ENCODE measurements at places on chromosomes 12 and 14.
A peak's percentile ranks its signal among the peaks of the same experiment; 100 is the strongest.

GRCh38 chr12:102281231-102281630 lies 83.6 kb upstream of the PMCH start:
- DNase-seq: no peak

- DNase-seq: peak; percentile 8
Observed at GRCh38 chr12:106246891-106247673, 738 bp downstream of the CKAP4 start.

DNA sequence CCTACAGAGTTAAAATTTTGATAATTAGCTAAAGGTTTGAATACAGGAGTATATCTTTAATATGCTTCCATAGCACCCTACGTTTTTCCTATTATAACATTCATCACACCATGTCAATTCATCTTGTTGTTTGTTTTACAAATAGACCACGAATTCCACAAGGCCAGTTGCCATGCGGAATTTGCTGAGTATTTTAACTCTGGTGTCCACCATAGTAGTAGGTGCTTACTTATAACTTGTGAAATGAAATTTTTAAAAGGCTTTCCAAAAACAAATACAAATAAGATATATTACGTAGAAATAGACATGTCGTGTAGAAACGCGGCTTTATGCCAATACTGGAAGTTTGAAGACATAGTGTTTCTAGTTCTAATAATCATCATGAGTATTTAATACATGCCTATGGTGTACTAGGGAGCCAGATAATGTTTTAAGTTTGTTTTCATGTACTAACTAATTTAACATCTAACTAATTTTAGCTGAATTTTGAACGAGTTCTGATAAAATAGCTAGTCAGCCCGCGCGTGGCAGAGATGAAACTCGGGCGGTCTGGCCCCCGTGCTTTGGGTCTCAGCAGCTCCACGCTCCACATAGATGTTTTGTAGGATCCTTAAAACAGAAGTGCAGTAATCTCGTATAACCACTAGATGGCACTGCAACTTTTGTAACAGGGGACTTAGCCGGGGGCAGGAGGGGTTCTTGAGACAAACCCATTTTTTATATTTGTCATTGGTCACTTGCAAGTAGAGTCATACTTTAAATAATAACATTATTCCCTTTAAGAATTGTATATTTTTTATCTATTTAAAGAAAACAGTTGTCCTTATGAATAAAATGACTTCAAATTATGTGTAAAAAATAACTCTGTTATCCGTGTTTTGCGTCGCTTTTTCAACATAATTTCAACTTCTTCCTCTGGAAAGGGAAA lies 10.2 kb downstream of the CD69 start:
- no peak for DNase-seq

DNA sequence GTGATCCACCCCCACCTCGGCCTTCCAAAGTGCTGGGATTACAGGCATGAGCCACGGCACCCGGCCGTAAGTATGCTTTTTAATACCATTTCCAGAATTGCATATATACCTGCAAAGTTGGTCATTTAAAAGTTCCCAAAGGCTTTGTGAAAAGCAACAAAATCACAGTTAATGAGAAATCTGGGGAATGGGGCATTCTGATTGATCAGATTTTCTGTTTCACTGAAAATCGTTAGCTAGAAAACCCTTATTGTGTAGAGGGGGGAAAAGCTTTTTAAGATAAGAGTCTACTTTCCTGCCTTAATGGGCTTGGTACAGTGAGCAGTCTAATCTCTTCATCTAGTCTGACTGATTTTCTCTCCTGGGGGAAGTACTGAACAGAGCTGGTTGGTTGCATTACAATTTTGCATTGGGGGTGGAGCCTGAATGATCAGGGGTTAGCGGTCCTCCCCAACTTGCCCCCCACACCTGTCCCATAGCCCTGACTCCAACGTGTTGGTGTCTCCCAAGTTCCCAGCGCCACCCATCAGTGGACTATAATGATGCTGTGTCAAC lies 23.8 kb downstream of the IL31 start:
- DNase-seq: no peak

DNA sequence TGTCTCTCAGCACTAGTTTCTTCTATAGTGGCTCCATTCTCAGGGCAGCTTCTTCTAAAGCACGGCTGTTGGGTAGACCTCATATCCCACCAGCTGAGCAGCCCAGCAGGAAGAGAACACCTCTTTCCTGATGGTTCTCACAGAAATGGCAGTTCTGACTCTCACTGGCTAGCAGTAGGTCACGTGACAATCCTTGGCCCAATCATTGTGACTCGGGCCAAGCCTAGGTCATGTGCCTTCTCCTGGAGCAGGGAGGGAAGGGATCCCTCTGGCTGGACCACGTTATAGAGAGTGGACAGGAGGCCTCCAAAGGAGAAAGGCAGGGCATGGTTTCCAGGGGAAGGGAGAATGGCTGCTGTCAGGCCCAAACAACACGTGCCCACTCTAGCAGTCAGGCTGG lies 149.1 kb downstream of the AACS start:
- DNase-seq: no peak

DNA sequence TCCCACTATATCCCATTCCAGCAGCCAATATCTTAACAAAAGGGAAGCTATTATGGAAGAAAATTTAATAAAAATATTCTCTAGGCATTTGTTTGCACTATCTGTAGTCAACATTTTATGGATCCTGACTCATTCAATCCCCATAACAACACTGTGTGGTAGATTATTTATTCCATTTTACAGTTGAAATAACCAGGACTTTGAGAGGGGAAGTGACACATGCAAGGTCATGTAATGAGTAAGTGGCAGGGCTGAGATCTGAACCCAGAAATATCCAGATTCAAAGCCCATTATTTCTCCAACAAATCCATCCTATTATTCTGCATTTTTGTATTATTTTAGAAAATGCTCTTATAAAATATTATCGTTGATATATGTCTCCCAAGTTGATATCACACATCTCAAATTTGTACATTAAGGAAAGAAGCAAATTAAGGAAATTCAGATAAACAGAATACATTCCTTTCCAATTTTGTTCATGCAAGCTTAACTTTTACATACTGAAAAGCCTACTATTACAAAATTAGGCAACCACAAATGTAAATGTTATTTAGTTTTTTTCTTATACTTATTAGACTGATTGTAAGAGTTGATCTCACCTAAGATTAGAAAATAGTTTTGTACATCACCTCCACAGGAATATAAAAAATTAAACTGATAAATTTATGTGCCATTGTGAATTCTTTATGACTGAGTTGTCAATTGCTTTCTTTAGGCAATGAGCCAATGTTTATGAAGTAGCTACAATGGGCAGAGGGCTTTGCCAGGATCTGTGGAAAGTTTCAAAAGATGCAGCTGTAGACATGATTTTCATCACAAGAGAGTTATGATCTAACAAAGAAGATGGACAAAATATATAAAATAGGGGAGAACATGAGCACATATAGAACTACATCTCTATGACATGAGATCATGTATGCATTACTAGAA lies 55.1 kb upstream of the E2F7 start:
- no peak for DNase-seq

DNA sequence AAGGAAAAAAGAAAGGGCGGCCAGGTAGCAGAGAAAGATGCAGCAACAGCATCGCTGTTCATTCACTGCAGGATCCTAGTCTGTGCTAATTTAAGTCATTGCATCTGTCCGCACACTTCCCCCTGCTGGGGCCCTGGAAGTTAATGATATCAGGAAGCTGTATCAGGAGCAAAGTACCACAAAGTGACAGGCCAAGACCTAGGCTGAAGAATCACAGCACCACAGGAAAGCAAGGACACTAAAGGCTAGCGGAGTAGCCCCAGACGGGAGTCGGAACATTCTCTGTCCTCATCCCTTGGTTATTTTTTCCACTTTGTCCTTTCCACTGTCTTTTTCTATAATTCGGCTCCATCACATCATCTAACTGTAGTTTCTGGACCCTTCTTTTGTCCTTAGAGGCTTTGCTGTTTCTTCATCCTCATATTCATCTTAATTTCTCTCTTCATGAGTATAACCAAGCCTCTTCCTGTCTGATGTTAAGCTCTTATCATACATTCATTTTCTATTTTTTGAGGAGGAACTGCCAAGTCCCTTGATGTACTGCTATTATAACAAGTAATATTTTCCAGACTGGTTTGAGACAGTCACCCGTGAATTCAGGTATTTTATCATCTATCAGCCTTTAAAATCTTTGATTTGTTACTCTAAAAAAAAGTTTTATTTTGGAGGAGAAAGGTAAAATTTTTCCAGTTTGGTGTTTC lies 28.3 kb downstream of the DUSP16 start:
- DNase-seq: no peak

GRCh38 chr12:10717410-10717809 lies 5.7 kb downstream of the YBX3 start:
- no peak for DNase-seq

- no peak for DNase-seq
Observed at GRCh38 chr14:104389326-104390220, 190.0 kb upstream of the C14orf180 start.

- DNase-seq: no peak
Observed at GRCh38 chr12:64631197-64631596, 20.9 kb downstream of the RASSF3 start.

DNA sequence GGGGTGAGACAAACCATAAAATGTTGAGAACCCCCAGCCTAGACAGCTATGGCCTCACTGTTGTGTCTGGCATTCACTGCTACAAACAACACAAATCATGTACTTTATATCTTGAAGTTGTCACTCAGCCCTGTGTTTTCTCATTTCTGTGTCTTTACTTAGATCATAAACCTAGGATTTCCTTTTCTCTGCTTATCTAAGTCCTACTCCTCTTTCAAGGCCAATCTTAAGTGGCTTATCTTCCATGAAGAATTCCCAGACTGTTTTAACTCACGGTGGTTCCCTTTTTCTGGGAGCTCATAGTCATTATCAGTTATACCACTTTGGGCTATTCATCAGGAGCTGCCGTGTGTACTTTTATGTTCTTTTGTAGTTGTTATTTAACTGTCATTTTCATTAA lies 42.1 kb downstream of the FLRT2 start:
- no peak for DNase-seq

DNA sequence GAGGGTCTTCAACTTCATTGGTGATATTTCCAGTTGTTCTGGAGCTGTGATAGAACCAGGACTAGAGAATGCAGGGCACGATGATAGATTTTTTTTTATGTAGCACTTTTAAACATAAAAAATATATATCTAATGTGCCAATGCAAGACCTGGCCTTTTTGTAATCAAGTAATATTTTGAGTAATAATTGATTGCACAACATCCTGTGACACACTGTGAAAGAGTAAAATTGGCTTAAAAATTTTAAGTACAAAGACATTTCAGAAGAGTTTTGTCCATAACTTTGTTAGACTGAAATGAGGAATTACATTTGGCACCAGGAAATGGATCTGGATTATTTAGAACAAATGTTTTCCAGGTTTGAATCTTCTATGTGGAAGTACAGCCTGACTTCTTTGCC lies 22.1 kb downstream of the PRKCH start:
- no peak for DNase-seq

- DNase-seq: no peak
Observed at GRCh38 chr14:21436567-21437062, 19.3 kb downstream of the CHD8 start.

DNA sequence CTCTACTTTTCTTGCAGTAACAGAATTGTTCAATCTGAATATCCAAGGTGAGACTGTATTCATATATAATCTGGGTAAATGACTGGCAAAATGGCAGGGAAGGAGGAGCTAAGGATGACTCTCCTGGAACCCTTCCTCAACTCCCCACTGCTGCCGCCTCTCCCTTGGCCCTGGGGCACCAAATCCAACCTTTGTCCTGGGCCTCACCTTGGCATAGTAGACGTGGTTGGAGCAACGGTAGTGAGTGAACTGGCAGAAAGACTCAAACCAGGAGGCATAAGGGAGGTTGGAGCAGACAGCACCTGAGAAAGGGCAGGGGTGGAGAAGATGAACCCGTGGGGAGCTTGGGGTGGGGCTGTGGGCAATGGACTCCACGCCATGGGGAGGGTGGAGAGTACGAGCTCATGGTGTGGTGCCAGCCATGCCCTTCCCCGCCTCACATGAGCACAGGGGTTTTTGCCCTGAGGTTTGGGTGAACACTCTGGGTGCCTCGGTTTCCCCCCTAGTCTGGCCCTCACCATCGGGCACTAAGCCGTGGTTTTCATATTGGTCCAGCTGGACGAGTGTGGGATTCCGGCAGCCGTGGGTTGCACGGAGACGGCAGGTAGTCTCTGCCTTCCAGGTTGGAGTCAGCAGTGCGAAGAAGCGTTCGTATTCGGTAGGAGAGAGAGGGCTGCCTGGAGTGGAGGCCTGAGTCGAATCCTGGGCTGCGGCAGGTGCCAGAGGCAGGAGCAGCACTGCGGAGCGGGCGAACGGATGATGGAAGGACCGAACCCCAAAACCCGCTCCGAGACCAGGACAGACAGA lies 753 bp downstream of the ACRBP start:
- DNase-seq: no peak

GRCh38 chr12:131455581-131456110 lies 255.2 kb upstream of the SFSWAP start:
- DNase-seq: no peak

- DNase-seq: no peak
Observed at GRCh38 chr12:98418357-98419075, 96.9 kb upstream of the TMPO start.

- no peak for DNase-seq
Observed at GRCh38 chr12:96502477-96502876, 13.1 kb downstream of the CFAP54 start.

GRCh38 chr12:9928607-9929006 lies 3.6 kb downstream of the CLEC2A start:
- DNase-seq: no peak

GRCh38 chr12:116104167-116104767 lies 173.2 kb downstream of the MED13L start:
- DNase-seq: no peak

GRCh38 chr12:12108441-12109058 lies 37.8 kb downstream of the BCL2L14 start:
- DNase-seq: no peak

DNA sequence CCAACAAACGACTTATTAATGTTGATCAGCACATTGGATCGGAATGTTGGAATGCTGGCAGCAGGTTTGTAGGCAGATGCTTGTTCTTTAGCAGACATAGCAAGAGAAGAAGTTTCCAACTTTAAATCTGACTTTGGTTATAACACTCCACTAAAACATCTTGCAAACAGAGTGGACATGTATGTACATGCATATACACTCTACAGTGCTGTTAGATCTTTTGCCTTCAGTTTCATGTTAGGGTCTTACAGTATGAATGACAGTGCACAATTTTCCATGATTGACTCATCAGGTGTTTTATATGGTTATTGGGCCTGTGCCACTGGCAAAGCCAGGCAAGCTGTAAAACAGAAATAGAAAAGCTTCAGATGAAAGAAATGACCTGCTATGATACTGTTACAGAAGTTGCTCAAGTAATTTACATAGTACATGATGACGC lies 14.3 kb upstream of the DHRS7 start:
- DNase-seq: no peak

- DNase-seq: no peak
Observed at GRCh38 chr14:99535448-99535847, 54.2 kb downstream of the CCNK start.

DNA sequence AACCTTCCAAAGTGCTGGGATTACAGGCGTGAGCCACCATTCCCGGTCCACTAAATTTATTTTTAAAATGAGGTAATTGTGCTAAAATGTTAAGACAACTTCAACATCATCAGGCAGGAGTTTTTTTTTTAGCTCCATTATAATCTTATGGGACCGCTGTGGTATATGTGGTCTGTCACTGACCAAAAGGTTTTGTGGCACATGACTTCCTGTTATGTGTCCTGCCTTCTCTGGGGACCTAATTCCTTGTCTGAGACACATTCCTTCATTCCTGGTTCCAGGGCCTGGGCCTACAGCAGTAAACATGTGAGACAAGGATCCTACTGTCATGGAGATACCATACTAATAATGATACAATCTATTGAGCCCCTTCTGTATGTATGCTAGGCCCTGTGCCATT lies 4.9 kb downstream of the TEX52 start:
- no peak for DNase-seq

- no peak for DNase-seq
Observed at GRCh38 chr14:58646479-58646878, 8.7 kb downstream of the DACT1 start.
